Lung microvascular endothelial cell (primary cell): ENCODE measurements at places on chromosomes 12 and 14. TPM values are rescaled to one million over a fixed set of nuclear protein-coding genes. Genes with fewer than 3 reads are reported as not detected.

The CELA1 gene
- total RNA-seq = not detected in 2 replicates

The PTGER2 gene
- under 0.01 TPM in 1 of 2 replicates, not detected in the other for total RNA-seq

The DEPDC4 gene
- 0.20 and 0.22 TPM in 2 replicates for total RNA-seq

The ANKRD33 gene
- total RNA-seq = 0.22 TPM in 1 of 2 replicates, not detected in the other

The PLEKHH1 gene
- under 0.01 and 0.22 TPM in 2 replicates for total RNA-seq

The ADGRD1 gene
- total RNA-seq = 0.20 and 0.22 TPM in 2 replicates

The KCNH3 gene
- under 0.01 TPM in 1 of 2 replicates, not detected in the other for total RNA-seq

The CYP27B1 gene
- under 0.01 TPM in 2 replicates for total RNA-seq

The ASPG gene
- total RNA-seq = under 0.01 TPM in 1 of 2 replicates, not detected in the other

The GALNT6 gene
- total RNA-seq = 8.5 and 27.7 TPM in 2 replicates

The TSPAN19 gene
- total RNA-seq = under 0.01 and 0.20 TPM in 2 replicates

The LAG3 gene
- total RNA-seq = 0.20 and 0.22 TPM in 2 replicates

The SERPINA9 gene
- total RNA-seq = not detected in 2 replicates

The EMC9 gene
- 13.9 and 20.4 TPM in 2 replicates for total RNA-seq

The PPP1R13B gene
- total RNA-seq = 8.5 and 14.7 TPM in 2 replicates

The GALNT8 gene
- total RNA-seq = under 0.01 and 0.20 TPM in 2 replicates

The PWP1 gene
- 49.2 and 51.4 TPM in 2 replicates for total RNA-seq

The TFCP2 gene
- 8.9 and 14.1 TPM in 2 replicates for total RNA-seq

The ZNF268 gene
- total RNA-seq = 22.2 and 31.5 TPM in 2 replicates

The TMEM179 gene
- not detected in 2 replicates for total RNA-seq
